ENCODE measurements at places on chromosomes 3 and 15.
A peak's percentile ranks its signal among the peaks of the same experiment; 100 is the strongest.

DNA sequence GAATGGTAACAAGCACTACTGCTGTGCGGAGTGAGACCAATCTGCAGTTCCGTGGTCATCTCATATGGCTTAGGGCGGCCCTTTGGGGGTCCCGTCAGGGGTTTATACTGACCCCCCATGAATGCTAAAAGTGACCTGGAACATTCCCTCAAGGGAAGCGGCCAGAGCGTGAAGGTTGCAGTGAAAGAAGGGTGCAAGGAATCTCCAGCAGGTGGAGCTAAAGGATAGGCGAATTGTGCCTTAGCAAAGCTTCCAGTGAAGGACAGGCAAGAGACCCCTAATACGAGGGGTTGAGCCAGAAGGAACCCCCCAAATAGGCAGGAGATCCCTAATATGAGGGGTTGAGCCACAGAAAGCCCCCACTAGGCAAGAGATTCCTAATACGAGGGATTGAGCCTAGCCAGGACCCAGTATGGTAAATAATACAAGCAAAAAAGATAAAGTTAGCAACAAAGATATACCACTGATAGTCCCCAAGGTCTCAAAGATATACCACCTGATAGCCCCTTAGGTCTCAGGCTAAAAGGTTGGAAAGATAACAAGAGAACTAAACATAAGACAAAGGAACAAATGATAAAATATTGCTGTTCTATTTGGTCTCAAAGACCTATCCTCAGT is 32.8 kb downstream of the ZNF589 start:
- peak; percentile 63 for DNase-seq

- DNase-seq = no peak
These were observed 335.0 kb downstream of the MECOM start for GRCh38 chr3:169328471-169328870.

DNA sequence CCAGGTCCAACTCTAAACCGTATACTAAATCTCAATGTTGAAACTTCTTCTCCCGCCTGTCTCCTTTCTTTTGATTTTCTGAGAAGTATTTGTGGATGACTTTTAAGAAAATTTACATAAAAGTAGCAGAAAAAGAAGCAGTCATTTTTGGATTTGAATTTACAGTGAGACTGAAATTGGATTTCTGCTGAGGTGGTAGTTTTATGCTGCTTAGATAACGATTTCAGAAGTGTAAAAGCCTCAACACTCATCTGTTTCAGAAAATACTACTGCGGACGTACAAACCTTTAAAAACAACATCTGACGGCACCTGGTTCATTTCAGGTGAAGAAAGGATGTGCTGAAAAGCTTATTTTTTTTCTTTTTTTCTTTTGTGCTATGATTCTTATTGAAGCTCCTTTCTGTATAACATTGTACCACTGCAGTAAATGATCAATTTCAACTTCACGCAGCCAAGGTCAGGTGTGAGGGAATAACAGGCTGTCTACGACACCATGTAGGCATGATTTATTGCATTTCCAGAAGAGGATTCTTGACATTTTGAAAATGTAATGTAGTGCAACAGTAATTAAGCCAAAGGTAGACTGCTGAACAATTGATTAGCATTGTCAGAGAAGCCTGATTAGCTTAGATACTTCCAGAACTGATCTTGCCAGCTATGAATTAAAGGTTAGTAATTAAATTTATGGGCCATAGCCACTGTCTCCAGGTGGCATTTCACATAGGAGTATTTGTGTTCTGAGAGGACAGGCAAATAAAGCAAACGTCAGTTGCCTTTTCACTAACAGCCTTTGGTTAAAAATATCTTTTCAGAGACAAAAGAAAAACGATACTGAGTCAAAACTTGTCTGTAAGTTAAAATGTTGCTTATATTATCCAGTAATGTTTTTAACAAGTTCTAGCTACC is 134.6 kb upstream of the KBTBD8 start:
- DNase-seq = no peak

DNA sequence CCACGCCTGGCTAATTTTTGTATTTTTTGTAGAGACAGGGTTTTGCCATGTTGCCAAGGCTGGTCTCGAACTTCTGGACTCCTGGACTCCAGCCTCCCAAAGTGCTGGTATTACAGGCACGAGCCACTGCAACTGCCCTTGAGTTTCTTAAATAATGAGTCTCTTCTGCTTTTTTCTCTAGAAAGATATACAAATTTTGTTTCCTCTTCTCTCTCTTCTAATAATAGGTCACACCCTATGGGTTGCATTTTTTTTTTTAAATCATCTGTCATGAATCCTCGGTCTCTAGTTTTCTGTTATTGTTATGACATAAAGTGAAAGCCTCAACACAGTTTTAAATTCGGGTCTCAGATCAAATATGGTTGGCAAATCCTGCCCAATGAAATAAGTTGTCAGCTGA is 111.2 kb downstream of the IL12A start:
- DNase-seq = no peak

- DNase-seq = peak; percentile 49
These were observed 29.9 kb downstream of the MBNL1 start for GRCh38 chr3:152298393-152299248.

DNA sequence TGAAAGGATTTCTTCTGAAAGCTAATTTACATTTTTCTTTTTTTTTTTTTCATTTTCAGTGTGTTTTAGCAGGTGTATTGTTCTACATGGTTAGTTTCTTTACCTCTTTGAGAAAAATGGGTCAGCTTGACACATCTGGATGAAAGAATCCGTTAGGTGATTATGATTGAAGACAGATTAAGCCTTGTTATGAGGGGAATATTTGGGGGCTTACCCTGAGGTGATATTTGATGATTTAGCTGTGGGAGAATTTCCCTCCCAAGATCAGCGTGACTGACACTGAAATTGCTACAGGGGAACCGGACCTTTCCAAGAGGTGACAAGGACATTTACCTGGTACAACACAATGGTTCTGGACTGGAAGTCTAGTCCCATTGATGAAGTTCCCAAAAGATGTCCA is 147.5 kb downstream of the NFKBIZ start:
- no peak for DNase-seq

DNA sequence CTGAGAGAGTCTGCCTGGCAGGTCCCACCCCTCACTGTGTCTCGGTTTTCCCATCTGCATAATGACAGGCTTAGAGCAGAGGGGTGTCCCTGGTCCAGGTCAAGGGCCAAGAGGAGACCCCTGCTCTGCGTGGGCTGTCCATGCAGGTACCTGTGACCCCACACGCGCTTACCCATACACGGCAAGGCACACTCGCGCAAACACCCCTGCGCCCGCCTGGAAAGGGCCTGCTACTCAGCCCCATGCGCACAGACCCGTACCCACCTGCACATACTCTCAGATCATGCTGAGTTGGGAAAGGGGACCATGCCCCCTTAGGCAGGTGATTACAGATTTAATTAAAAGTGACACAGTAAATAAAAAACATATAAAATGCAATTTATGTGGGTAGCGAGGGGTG is 23.4 kb upstream of the TMEM115 start:
- DNase-seq = no peak

- DNase-seq = no peak
These were observed 492.7 kb upstream of the THBS1 start for GRCh38 chr15:39088156-39088555.

GRCh38 chr3:9915254-9916141 is 1.4 kb upstream of the IL17RC start:
- peak; percentile 43 for DNase-seq

DNA sequence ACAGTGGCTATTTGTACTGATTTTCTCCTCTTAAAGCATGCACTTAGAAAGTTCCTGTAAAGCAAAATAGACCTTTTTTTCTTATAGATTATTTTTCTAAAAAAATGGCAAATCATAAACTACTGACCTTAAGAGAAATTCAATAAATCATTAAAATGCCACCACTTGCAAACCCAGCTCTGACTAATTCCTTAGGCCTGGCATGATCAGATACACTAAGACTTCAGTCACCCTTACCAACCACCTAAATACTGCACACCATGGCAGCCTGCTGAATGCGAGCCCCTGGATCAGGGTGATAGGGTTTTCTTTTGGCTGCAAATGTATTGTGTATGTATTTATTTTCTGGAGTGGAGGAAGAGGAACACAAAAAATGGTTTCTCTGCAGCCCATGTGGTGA is 370.6 kb upstream of the TBL1XR1 start:
- DNase-seq = no peak

- DNase-seq = no peak
These were observed 106.1 kb upstream of the GMNC start for GRCh38 chr3:190968616-190969015.

GRCh38 chr3:66762916-66763693 is 235.0 kb upstream of the KBTBD8 start:
- DNase-seq = no peak

GRCh38 chr3:64437131-64437530 is 211.9 kb upstream of the PRICKLE2 start:
- no peak for DNase-seq

DNA sequence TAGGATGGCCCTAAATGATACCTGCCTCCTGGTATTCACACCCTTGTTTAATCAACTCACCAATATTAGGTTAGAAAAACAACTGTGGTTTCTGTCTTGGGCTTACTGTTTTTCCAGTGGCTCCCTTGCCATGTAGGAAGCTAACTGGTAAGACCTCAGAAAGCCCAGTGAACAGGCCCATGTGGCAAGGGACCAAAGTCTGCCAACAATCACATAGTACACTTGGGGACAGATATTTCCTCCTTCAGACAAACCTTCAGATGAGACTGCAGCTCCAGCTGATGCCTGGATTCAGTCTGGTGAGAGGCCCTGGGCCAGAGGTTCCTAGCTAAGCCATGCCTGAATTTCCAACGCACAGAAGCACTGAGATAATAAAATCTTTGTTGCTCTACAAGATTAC is 96.1 kb downstream of the GSK3B start:
- DNase-seq = no peak

GRCh38 chr15:64478863-64479262 is 18.5 kb downstream of the ZNF609 start:
- DNase-seq = no peak

GRCh38 chr3:143429628-143430514 is 310.3 kb downstream of the CHST2 start:
- no peak for DNase-seq

GRCh38 chr3:165895919-165896318 is 58.7 kb upstream of the BCHE start:
- DNase-seq = no peak

DNA sequence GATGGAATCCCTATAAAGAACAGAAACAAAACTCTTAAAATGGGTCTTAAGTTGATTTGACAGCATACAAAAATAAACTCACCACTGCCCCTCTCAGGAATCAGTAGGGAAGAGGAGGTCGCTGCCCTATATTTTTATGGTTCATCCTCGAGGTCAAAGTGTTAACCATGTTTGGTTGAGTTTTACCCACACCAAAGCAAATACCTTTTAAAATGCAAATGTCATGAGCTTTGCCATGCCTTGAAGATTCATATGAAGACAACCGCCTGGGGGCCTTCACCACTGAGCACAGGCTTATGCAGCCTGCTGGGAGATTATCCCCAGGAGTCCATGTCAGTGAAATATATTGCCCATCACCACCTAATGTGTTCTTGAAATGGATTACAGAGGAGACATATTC is 66.1 kb downstream of the GLB1 start:
- DNase-seq = no peak

- no peak for DNase-seq
These were observed 19.6 kb upstream of the OR5K4 start for GRCh38 chr3:98333989-98334606.

DNA sequence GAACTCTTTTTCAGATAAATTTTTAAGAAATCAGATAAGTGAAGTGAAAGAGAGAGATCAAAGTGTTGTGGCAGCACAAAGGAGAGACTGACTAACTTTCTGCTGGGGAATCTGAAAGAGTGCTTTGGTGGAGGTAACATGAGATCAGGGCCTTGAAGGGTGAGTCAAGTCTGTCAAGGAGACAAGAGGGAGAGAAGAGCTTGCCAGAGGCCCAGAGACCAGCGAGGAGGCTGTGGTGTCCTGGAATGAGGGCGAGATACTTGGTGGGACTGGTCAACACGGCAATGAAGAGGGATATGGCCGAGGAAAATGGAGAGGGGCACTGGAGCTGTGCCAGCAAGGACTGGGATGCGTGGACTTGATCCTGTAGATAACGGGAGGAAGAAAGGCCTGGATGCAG is 4.6 kb downstream of the TADA3 start:
- DNase-seq = no peak

DNA sequence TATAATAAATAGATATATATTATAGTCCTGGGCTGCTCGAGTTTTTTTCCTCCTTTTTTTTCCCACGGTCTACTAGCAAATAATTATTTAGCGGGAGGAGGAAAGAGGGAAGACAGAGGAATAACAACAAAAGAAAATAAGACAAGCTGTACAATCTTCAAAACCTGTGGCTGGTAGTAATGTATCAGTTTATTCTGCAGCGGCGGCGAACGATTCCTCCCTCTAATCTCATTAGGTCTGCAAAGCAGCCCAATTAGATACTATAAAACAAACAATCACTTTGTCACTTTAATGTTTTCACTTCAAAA is 390 bp upstream of the TLE3 start:
- DNase-seq = no peak

DNA sequence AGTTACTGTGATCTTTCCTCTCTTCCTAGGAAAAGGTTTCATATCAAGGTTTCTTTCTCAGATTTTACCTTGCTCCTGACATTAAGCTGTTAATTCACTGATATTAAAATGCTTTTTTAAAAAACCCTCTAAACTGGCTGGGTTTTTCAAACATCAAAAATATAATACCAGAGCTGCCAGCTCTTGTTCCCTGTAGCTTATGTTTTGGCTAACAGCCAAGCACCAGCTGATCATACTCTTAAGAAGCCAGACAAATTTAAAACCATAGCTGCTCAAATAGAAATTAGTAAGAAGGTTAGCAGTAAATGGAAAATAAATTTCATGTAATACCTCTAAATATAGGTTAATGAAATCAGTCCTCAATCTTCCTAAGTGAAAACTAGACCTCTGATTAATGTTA is 657.5 kb downstream of the GRM7 start:
- DNase-seq = no peak

- no peak for DNase-seq
These were observed 9.7 kb upstream of the DAG1 start for GRCh38 chr3:49460188-49460890.

GRCh38 chr15:78060232-78060631 is 17.3 kb downstream of the TBC1D2B start:
- no peak for DNase-seq

GRCh38 chr15:29088666-29089065 is 181.0 kb downstream of the NSMCE3 start:
- no peak for DNase-seq

GRCh38 chr15:39704689-39705088 is 78.0 kb downstream of the FSIP1 start:
- DNase-seq = no peak

- DNase-seq = no peak
These were observed 116.3 kb downstream of the THRB start for GRCh38 chr3:24378313-24378712.

DNA sequence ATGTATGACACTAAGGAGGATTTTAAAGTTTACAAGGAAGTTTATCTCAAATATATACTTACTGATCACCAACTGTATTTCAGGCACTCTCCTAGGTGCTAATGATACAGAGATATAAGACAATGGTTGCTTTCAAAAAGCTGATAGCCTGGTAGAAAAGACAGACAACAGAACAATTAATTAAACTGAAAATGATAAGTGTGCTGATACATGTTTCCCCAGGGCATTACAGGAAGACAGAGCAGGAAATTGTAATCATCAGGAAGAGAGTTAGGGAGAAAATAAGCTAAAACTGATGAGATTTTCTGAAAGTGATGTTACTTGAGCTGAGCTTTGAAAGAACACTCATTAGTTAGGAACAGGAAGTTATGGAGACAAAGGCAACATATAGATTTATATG is 229.7 kb downstream of the RSRC1 start:
- no peak for DNase-seq

GRCh38 chr3:181715571-181716340 is 4.0 kb downstream of the SOX2 start:
- no peak for DNase-seq

- DNase-seq = no peak
These were observed 23.2 kb downstream of the SPTBN5 start for GRCh38 chr15:41870689-41871081.

All from LoVo (cell line).